ENCODE measurements at places on chromosomes 7 and 10. TPM values are rescaled to one million over a fixed set of nuclear protein-coding genes. Genes with fewer than 3 reads are reported as not detected.

Gene GPC2
- total RNA-seq = 1.0 TPM

Gene VGF
- total RNA-seq = 19.2 TPM

Gene CYP2W1
- not detected for total RNA-seq

Gene MBL2
- total RNA-seq = not detected

Gene OR2AE1
- total RNA-seq = not detected

Gene TRIM50
- total RNA-seq = not detected

Gene ACADSB
- total RNA-seq = 8.5 TPM

Gene ALOX5
- 0.83 TPM for total RNA-seq

Measured in A549 treated with Mapracorat at 1 μM for 4 hours (cell line).